ENCODE measurements at places on chromosomes 2 and 18.

GRCh38 chr2:164220265-164220664 is 401.0 kb downstream of the GRB14 start:
- no peak for DNase-seq

DNA sequence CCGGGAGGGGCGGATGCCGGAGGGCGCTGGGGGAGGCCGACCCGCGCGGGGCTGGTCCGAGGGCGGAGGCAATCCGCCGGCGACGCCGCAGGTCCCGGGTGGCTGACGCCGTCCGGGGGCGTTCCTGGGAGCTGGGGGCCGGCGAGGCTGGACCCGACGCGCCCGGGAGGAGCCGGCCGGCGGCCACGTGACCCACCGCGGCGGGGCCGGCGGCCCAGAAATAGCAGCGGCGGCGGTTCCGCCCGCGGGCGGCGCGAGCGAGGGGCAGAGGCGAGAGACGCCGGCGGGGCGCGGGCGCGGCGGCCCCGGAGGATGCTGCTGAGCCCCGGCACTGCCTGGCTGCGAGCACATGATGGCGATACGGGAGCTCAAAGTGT is at the start of gene RAB31:
Gene RAB31, plus strand, starts transcription at position 245 of the 377 bp plus-strand sequence. Its CDS starts 105 bp downstream, at position 350.
- no peak for DNase-seq

- no peak for DNase-seq
These were observed 149.6 kb downstream of the ESCO1 start for GRCh38 chr18:21450913-21451312.

DNA sequence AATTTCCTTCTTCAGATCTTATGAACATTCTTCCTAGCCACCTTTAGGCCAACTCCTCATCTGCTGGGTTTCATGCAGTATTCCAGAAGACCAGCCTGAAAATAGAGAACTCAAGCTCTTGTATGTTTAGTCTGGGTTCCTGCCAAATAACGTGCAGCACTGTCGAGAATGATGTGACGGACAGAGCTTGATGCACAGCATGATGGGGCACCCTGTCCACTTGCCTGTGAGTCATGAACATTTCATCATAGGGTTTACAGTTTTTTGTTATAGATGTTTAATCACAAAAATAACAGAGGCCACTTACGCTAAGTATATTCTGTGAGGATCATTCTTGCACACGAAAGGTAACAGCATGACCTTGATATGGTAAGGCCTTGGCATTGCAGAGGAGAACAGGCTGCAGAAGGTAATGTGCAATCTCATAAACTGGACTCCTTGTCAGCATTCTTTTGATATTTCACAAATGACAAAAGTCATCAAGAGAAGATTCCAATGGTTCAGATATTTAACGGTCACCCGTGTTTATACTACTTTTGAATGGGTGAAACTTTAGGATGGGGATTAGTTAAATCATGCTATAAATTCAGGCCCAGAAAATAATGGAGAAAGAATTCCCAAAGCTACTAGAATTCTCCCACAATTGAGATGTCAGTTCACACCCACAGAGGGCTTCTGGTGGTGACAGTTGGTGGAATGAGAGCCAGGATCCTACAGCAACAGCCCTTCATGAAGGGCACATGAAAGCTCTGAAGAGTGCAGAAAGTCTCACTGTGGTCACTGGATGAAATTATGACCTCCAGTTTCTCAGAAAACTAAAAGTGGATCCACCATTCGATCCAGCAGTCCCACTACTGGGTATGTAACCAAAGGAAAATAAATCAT is 396.1 kb upstream of the RAB12 start:
- DNase-seq: no peak

DNA sequence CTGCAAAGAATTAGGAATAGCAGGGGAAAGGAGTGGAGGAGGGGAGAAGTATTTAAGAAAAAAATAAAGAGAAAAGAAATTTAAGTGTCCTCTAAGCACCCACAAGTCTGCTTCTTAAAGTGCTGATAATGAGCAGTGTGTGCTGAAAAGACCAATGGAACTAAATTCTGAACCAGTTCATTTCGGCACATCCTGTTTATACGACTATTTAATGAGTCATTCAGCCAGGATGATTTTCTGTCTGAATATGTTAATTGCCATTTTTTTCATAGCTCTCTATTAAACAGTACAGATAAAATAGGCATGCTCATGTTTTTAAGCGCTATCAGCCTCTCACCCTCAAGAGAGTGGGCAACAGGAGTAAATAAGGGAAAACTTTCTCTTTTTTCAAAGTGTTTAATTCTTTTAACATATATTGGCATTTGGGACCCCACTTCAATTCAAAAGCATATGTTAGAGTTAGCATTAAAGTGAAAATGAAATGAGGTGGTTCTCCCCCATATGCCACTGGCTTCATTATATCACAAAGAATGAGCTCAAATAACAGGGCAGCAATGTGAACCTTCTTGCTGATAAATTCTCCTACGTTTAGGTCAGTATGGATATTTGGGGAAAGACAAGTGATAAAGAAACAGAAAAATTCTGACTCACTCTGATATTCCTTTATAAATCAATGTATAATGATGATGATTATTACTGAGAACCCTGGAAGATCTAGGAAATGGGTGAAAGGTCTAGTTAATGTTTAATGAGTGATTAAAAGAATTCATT is 87.5 kb downstream of the TCF4 start:
- DNase-seq: no peak

- no peak for DNase-seq
These were observed 226.1 kb upstream of the SH3BP4 start for GRCh38 chr2:234725528-234726264.

- no peak for DNase-seq
These were observed 63.5 kb upstream of the RPE start for GRCh38 chr2:209938906-209939305.

DNA sequence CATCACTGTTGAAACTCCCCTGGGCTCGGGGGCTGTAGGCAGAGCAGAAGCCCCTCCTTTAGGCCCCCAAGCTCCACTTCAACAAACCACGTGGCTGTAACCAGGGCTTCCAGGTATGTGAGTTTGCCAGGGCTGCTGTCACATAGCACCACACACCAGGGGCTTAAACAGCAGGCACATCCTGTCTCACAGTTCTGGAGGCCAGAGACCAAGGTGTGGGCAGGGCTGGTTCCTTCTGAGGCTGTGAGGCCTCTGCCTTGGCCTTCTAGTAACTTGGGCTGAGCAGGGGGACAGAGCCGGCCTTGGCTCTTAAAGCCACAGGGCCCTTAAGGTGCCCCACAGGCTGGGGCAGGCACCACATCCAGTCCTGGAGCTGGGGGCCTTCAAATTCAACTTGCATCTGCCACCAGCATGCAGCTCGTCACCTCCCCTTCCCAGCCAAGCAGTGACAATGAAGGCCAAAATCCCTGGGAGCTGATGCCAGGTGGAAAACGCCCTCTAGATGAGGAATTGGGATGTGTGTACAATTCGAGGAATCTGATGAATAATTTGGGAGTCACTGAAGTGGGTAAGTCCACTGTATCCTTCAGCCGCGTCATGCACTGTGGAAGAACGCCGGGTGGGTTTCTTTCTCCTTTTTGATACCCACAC is 104.2 kb upstream of the ODC1 start:
- no peak for DNase-seq

- no peak for DNase-seq
These were observed 33.8 kb upstream of the DNAJC10 start for GRCh38 chr2:182682210-182682609.

DNA sequence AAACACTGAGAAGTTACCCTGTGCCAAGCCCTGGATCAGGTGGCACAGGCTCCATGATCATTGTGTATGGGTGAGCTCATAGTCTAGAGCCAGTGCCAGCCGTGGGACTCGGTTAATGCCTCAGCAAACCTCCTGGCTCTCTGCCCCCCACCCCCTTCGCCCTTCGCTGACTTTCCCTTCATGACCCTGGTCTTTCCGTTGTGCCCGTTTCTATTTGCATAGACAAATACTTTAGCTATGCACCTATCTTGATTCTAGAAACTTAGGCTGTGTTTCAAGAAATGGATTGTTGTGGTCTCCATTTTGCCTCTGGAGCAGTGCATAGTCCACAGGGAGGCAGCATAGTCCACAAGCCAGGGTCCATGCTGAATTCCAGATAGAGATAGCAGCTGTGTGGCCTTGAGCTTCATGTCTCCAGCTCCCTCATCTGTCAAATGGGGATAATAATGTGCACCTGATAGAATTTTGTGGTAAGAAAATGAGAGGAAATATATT is 44.8 kb upstream of the KDM3A start:
- no peak for DNase-seq

- no peak for DNase-seq
These were observed 50.1 kb downstream of the CDH19 start for GRCh38 chr18:66553824-66554223.

DNA sequence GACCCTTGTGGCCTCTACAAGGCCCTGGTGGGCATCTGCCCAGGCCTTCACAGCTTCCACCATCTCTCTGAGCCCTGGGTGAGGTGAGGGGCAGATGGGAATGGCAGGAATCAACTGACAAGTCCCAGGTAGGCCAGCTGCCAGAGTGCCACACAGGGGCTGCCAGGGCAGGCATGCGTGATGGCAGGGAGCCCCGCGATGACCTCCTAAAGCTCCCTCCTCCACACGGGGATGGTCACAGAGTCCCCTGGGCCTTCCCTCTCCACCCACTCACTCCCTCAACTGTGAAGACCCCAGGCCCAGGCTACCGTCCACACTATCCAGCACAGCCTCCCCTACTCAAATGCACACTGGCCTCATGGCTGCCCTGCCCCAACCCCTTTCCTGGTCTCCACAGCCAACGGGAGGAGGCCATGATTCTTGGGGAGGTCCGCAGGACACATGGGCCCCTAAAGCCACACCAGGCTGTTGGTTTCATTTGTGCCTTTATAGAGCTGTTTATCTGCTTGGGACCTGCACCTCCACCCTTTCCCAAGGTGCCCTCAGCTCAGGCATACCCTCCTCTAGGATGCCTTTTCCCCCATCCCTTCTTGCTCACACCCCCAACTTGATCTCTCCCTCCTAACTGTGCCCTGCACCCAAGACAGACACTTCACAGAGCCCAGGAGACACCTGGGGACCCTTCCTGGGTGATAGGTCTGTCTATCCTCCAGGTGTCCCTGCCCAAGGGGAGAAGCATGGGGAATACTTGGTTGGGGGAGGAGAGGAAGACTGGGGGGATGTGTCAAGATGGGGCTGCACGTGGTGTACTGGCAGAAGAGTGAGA is 2.0 kb downstream of the PROC start:
- no peak for DNase-seq

- DNase-seq: peak; percentile 29
These were observed 93.3 kb upstream of the EML6 start for GRCh38 chr2:54629914-54630857.

- peak; percentile 38 for DNase-seq
These were observed 45.5 kb downstream of the CDC42EP3 start for GRCh38 chr2:37625796-37626571.

DNA sequence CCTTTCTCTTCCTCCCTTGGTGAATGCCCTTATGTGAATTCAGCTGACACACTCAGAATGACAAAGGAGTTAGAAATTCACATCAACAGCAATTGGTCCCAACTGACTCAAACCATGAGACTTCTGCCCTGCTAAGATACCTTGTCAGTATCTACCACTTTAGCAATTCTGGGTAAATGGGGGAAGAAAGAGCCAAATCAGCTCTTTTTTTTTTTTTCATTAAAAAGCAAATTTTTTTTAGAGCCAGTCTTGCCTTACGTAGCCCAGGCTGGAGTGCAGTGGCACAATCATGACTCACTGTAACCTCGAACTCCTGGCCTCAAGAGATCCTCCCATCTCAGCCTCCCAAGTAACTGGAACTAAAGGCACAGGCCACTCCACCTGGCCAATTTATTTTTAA is 1.7 kb upstream of the PPP4R1 start:
- no peak for DNase-seq

DNA sequence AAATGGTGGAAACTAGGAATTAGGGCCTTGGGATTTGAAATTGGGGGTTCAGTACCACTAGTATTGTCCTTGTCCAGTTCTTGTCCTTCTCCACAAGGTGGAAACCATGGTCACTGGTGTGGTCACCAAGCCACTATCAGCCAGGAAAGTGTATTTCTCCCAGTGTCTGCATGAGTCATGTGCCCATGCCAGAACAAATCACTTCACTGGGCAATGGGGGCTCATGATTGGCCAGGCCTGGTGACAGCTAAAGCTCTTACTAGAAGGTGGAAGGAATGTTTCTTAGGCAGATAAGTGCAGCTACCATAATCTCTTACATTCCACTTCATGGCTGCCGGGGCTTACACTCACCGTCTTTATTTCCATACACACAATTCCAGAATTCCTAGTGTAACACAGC is 124.8 kb upstream of the TACR1 start:
- DNase-seq: no peak

DNA sequence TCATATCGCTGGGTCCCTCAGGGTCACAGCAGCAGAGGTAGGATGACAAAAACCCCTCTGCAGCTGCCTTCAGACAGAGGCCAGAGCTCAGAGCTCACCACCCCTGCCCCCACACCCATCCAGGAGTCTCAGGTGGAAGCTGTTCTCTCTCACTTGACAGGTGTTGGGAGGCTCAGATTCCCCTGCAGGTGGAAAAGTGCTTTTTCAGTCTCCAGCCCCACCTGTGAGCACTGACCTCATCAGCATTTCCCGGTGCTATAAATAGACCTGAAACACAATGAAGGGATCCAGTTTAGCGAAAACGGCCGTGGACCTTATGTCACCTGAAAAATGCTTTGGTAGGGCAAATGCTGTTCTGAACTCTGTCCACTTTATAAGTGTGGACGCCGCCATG is 254.9 kb downstream of the NDUFA10 start:
- no peak for DNase-seq

- DNase-seq: no peak
These were observed 45.0 kb upstream of the ALPP start for GRCh38 chr2:232333361-232334135.

- no peak for DNase-seq
These were observed 163.6 kb downstream of the C1D start for GRCh38 chr2:67899187-67899586.

- DNase-seq: no peak
These were observed 91.2 kb upstream of the ARL4C start for GRCh38 chr2:234588054-234588430.

GRCh38 chr2:168254158-168254935 is 7.0 kb upstream of the STK39 start:
- no peak for DNase-seq

- no peak for DNase-seq
These were observed 232.7 kb upstream of the COPS8 start for GRCh38 chr2:236852977-236853374.

DNA sequence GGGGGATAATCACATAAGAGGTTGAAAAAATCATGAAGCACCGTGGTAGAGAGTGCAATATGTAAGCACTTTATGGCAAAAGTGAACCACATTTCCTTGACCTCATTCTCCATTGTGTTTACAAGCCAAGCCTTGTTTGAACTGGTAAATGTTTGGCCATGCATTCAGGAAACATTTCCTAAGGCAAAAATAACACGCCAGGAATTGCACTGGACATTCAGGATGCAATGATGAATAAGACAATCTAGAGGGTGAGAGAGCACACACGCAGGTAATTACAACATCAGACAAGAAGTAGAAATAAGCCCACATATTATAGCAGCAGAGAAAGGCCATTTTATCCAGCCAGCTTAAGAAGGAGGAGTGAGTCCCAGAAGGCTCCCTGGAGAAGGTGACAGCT is 218.0 kb upstream of the OSR1 start:
- DNase-seq: no peak

- peak; percentile 33 for DNase-seq
These were observed 14.1 kb upstream of the KLF11 start for GRCh38 chr2:10028988-10029874.

GRCh38 chr2:222907790-222908441 is 47.1 kb downstream of the ACSL3 start:
- DNase-seq: no peak

- no peak for DNase-seq
These were observed 289.5 kb upstream of the SLC14A2 start for GRCh38 chr18:45325778-45326177.
